ENCODE measurements at places on chromosomes 7 and 10.

DNA sequence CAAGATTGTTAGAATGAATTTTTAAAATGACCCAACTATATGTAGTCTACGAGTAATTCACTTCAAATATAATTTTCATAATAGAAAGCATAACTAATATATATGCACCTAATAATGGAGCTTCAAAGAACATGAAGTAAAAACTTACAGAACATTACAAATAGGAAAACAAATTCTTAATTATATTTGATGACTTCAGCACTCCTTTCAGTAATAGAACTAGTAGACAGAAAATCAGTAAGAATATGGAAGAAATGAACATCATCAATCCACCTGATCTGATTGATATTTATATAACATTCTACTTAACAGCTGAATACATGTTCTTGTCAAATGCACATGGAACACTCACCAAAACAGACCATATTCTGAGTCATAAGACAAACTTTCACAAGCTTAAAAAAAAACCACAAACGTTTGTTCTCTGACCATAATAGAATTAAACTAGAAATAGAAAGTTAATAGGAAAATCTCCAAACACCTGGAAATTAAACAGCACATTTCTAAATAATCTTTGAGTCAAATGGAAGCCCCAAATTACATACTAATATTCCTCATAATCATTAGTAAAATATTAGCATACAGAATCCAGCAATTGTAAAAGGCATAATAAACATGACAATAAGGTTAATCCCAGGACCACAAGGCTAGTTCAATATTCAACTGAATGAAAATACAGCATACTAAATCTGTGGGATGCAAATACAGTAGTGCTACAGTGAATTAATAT, 48.0 kb downstream of the BRAF start:
- no peak for DNase-seq

DNA sequence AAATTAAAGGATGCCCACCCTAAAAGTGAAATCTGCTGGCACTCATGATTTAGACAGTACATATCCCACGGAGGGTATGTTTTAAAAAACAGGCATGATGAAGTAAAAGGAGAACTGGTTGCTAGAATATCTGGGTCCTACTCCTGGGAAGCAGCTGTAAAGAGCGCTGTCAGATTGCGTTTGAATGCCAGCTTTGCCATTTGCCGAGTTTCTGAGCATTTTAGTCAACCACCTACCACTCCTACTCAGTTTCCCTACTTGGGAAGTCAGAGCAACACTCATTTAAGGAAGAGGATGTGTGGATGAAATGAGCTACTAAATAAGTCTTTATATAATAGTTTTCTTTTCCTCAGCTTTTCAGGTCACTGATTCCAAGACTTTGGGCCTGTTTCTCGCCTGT, 1.1 kb upstream of the UMAD1 start:
- no peak for DNase-seq

- no peak for DNase-seq
These were observed 637.4 kb downstream of the REEP3 start for GRCh38 chr10:64158551-64158950.

- no peak for DNase-seq
These were observed 620.1 kb upstream of the DPP6 start for GRCh38 chr7:153432063-153432462.

- no peak for DNase-seq
These were observed 102.1 kb upstream of the MGMT start for GRCh38 chr10:129364949-129365348.

- no peak for DNase-seq
These were observed 94.0 kb upstream of the PPP2R2D start for GRCh38 chr10:131806646-131807317.

- DNase-seq: no peak
These were observed 846.5 kb downstream of the TYW1 start for GRCh38 chr7:67843001-67843565.

- DNase-seq: no peak
These were observed 32.7 kb upstream of the VSIR start for GRCh38 chr10:71805776-71806703.

GRCh38 chr10:43000651-43001426, 76.0 kb upstream of the RET start:
- no peak for DNase-seq

GRCh38 chr10:43304687-43305333, 37.9 kb upstream of the RASGEF1A start:
- DNase-seq: no peak

DNA sequence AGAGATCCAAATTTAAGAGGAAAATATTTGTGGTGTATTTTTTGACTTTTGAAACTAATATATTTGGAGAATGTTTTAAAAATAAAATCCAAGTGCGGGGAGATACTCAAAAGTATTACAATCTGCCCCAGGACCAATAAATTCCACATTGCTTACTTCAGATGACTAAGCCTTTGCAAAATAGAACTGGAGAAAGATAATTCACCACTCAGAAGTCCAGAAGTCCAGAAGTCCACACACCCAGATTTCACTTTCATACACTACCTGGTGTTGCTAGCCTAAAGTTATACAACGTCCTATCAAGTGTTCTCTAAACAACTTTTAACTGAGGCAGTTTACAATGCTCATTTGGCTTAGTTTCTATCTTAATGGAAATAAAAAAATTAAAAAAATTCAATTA, 487.0 kb upstream of the SEMA3D start:
- no peak for DNase-seq

- DNase-seq: no peak
These were observed 349.7 kb downstream of the AUTS2 start for GRCh38 chr7:69947998-69948397.

DNA sequence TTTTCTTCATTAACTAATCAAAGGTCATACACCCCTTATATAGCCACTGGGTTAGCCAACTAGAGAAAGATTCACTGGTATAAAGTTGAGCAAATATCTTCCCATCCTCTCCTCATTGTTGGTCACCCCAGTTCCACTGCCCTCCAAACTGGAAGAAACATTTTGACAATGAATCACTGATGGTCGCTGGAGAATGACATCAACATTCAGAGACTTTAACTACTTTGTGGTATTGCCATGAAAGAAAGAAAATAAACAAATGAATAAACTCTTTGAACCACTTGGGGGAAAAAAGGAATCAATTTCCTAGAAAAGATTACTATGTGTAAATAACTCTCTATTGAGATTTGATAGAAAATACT, 23.4 kb downstream of the HYCC1 start:
- no peak for DNase-seq

- no peak for DNase-seq
These were observed 3.0 kb downstream of the ADARB2 start for GRCh38 chr10:1734288-1734687.

GRCh38 chr7:36601601-36602000, 122.7 kb downstream of the AOAH start:
- no peak for DNase-seq

- no peak for DNase-seq
These were observed 304.7 kb upstream of the AOAH start for GRCh38 chr7:37028909-37029440.

DNA sequence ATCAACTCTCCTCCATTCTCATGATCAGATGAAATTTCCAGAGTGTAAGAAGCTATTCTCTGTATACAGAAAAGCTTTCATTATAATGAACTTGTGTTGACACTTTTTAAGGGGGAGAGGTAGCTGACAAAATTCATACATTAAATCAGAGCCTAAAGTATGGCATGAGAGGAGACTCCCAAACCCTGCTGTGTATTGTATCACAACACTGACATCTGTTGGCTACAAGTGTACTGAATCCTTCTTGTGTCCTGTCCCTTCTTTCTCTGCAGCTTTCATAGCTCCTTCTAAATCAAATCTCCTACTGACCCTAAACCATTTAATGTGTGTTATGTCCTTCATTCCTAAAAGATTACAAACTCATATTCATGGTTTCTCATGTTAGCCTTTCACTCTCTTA, 70.9 kb downstream of the GCC1 start:
- no peak for DNase-seq

DNA sequence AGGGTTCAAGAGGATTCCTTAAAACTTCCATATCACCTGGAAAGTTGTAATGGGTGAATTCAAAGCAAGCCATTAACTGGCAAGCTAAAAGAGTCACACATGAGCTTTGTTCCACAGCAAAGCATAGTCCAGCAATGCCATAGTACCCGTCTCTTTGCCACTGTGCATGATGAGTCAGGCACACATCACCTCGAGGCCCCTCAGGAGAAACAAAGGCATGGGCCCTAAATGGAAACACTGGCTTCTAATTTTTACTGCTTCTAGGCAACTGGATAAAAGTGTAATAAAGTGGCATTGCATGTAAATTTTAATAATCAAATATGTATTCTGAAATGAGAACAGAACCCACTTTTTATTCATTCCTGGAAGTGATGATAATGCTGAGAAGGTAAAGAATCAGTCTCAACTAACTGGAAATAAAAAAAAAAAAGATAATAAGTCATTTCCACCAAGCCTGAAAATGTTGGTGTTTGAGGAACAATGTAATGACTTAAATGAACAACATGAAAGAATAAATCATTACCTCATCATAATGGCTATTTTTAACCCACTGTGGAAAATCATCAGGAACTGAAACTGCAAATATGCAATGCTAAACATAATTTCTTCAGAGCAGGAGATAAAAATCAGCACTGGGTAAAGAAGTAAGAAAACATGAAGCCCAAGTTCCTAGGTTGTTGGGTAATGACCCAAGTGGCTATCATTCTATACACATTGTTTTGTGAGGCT, 104.9 kb downstream of the CDK6 start:
- DNase-seq: no peak

GRCh38 chr10:131998050-131998844, 16.5 kb upstream of the BNIP3 start:
- no peak for DNase-seq

DNA sequence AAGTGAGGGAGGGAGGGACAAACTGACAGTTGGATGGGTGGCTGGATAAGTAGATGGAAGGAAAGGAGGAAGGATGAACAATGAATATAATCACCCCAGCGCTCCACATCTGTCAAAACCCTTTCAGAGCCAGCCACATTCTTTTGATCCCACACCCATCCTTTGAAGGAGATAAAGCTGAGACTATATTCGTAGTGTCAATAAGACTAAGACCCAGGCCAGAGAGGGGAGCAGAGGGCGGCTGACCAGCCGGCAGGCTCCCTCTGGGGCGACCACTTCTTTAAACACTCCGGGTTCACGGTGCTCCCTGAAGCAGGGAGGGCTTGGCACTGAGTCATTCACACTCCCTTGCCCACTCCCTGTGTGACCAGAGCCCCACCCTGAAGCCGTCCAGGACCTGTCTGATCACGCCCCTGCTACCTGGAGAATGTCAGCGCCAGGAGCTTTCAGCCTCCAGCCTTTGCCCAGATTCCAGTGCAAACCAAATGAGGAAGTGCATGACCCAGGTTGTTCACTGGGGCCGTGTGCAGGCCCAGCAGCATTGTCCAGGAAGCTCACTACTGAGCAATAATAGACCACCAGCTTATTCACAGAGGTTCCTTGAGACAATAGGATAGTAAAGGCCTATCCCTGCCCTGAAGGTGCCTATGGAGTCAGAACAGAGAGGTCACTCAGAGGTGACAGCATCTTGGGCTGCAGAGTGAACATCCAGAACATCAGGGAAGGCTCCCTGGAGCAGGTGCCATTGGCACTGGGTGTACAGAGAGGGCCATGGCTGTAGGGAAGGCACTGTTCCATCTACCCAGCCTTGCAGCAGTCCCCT, 34.4 kb downstream of the UNC5B start:
- DNase-seq: no peak

GRCh38 chr10:21969326-21970287, 33.9 kb downstream of the DNAJC1 start:
- no peak for DNase-seq

- DNase-seq: no peak
These were observed at the start of gene PWWP2B for GRCh38 chr10:132397036-132397541. Gene PWWP2B, plus strand, starts transcription at chr10:132397200. Its CDS starts 27 bp downstream, at chr10:132397227.

DNA sequence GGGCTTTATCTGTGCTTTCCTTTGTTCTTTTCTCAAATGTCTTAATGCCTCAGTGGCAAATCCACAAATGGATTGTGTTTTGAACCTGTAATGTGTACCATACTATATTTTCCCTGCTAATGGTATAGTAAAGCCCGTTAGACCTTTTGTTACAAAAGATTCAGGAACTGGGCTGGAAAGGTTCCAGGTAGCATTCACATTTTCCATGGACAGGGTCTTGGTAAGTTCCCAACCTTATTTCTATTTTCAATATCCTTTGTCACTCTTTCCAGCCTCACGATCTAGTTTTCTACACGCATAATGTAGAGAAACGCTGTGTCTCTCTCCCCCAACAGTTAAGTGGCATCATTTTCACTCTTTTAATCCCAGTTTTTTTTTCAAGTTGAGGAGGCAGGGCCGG, 153.0 kb downstream of the PLCE1 start:
- DNase-seq: no peak

DNA sequence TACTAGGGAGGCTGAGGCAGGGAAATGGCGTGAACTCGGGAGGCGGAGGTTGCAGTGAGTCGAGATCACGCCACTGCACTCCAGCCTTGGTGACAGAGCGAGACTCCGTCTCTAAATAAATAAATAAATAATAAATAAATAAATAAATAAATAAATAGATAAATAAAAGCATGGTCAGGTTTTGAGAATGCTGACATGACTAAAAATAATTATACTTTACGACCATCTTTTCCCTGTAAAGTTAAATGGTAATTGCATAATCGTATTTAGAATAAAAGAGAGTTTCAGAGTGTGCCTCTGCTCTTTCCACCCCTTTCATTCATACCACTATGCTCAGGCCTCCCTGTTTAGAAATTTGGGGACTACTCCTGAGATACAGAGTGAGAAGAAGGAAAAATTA, 326.5 kb downstream of the CNTNAP2 start:
- no peak for DNase-seq

GRCh38 chr10:84375011-84375410, 46.6 kb downstream of the CCSER2 start:
- DNase-seq: no peak

DNA sequence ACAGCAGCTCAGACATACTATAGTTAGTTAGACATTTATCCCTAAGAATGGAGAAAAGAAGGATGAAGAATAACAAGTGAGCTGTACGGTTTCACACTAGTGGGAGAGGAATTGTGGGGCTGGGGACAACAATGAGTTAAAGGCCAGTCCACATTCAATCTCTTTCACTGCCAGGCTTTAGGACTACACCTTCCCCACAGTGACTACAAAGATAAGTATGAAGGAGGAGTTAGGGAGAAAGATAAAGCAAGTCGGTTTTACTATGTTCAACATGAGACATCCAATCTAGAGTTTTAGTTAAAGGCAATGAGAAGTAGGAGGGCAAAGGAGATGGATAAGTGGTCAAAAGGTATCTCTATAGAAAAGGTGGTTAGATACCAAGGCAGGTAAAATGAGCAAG, 16.3 kb downstream of the ARHGAP12 start:
- DNase-seq: no peak

DNA sequence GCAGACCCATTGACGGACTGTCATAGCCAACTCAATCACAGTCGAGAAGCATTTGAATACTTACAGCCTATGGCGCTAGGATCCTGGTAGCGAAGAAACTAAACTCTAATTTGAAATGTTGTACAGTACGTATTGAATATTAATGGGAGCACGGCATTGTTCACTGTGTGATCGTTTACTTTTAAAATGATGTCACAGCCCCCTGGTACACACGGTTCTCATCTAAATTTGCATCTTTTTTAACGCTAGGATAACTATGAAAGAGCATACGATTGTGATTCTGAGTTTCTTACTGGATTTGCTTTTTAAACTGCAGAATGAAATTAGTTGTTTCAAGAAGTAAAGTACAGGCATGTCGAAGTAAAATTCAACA, 895 bp upstream of the NAPEPLD start:
- no peak for DNase-seq

GRCh38 chr7:132866551-132866950, 215.3 kb downstream of the CHCHD3 start:
- DNase-seq: no peak
